ENCODE measurements at places on chromosomes 12 and 14. TPM values are rescaled to one million over a fixed set of nuclear protein-coding genes. Genes with fewer than 3 reads are reported as not detected.

Gene TDG
- 9.2 TPM for polyA plus RNA-seq

Gene DNAJC22
- 15.1 TPM for polyA plus RNA-seq

Gene TEP1
- 11.2 TPM for polyA plus RNA-seq

Gene TMEM117
- 5.9 TPM for polyA plus RNA-seq

Gene HHIPL1
- 0.32 TPM for polyA plus RNA-seq

Gene KLRD1
- polyA plus RNA-seq = 0.37 TPM

Gene ZDHHC22
- not detected for polyA plus RNA-seq

Gene SOAT2
- polyA plus RNA-seq = 0.26 TPM

Gene CDCA3
- polyA plus RNA-seq = 2.1 TPM

Gene PARPBP
- 1.1 TPM for polyA plus RNA-seq

Gene KRT72
- not detected for polyA plus RNA-seq

Gene RACGAP1
- 5.0 TPM for polyA plus RNA-seq

Gene CLEC2B
- 7.0 TPM for polyA plus RNA-seq

Gene DPPA3
- not detected for polyA plus RNA-seq

Gene OAS1
- 27.2 TPM for polyA plus RNA-seq
